CD4-positive, alpha-beta memory T cell (primary cell): ENCODE measurements at places on chromosomes 11 and 22.

GRCh38 chr11:133204158-133204557, 328.1 kb downstream of the OPCML start:
- DNase-seq, result no peak
- H3K36me3 ChIP-seq, result no peaks in the 10 kb centered on the region
- no peak overlapping the region for H3K27ac ChIP-seq
- H3K4me1 ChIP-seq, result no peaks in the 10 kb centered on the region

DNA sequence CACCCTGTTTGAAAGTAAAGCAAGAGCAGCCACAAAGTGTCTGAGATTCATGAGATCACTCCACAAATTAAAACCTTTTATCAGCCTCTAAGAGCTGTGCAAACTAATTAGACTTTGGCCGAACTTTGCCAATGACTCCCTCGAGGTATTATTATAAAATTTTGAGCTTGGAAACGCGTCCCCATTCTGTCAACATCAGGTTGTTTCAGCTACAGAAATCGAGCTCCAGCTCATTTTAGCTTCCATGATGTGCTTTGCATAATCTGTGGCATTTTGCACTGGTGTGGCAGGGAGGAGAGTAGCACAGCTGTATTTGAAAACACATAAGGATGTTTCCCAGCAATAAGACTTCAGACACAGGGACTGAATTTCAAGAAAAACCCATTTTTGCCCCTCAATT, 872.2 kb downstream of the NTM start:
- no peaks in the 10 kb centered on the region for H3K4me1 ChIP-seq
- H3K27me3 ChIP-seq, result no peaks in the 10 kb centered on the region
- H3K4me3 ChIP-seq, result no peak overlapping the region

DNA sequence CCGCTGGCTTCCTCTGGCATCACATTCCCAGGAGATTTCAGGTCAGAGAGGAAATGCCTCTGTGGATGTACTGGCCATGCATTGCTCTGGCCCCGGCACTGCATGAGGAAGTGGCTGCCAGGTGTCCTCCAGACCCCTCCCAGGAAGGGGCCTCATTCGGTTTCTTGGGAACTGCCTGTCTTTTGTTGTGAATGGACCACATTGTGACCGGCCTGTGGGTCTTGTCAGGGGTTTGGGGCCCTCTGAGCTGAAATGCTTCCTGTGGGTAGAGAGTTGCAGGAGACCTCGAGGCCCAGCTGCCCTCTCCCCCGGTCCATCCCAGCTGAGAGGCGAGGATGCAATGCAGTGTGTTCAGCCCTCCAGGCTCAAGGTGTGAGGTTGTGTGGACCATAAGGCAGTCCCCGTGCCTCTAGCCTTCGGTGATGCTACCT, 18.8 kb upstream of the ST3GAL4 start:
- H3K27ac ChIP-seq, result no peak overlapping the region
- H3K27me3 ChIP-seq, result no peaks in the 10 kb centered on the region
- peaks cover 54% of the 10 kb centered on the region for H3K36me3 ChIP-seq
- no peak for DNase-seq
- H3K4me3 ChIP-seq, result no peak overlapping the region

DNA sequence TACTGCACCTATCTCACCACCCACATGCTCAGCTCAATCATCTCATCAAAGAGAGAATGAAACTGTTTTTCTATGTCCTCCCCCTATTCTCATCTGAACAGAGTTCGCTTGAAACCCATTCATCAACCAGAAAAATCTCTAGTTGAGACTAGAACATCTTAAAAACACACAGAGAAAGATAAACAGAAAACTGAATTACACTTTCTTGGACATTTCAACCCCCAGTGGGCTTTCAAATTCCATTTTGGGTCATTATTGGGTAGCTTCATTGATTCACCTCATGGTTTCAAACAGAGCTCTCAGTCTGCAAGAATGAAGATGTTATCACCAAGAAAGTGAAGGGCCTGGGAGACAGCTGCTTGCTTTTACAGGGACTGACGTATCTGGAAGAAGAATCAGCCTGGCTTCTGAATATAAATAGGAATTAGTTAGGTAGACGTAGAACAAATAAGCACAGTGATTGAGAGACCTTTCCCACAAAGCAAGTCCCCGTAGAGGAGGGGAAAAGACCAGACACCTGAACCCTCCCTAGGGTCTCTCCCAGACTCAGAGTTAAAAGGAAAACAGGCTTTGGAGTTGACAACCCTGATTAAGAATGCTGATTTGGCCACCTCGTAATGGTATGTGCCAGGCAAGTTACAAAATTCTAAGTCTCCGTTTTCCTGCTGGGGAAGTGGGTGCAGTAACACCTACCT, 155.7 kb downstream of the BBOX1 start:
- DNase-seq, result no peak
- H3K27me3 ChIP-seq, result no peaks in the 10 kb centered on the region
- no peaks in the 10 kb centered on the region for H3K4me1 ChIP-seq
- no peak overlapping the region for H3K27ac ChIP-seq

- DNase-seq, result no peak
- H3K36me3 ChIP-seq, result peaks cover 40% of the 10 kb centered on the region
- no peak overlapping the region for H3K27ac ChIP-seq
- no peaks in the 10 kb centered on the region for H3K27me3 ChIP-seq
- no peak overlapping the region for H3K4me3 ChIP-seq
- no peaks in the 10 kb centered on the region for H3K4me1 ChIP-seq
These were observed 14.2 kb downstream of the MOB2 start for GRCh38 chr11:1472180-1473005.

DNA sequence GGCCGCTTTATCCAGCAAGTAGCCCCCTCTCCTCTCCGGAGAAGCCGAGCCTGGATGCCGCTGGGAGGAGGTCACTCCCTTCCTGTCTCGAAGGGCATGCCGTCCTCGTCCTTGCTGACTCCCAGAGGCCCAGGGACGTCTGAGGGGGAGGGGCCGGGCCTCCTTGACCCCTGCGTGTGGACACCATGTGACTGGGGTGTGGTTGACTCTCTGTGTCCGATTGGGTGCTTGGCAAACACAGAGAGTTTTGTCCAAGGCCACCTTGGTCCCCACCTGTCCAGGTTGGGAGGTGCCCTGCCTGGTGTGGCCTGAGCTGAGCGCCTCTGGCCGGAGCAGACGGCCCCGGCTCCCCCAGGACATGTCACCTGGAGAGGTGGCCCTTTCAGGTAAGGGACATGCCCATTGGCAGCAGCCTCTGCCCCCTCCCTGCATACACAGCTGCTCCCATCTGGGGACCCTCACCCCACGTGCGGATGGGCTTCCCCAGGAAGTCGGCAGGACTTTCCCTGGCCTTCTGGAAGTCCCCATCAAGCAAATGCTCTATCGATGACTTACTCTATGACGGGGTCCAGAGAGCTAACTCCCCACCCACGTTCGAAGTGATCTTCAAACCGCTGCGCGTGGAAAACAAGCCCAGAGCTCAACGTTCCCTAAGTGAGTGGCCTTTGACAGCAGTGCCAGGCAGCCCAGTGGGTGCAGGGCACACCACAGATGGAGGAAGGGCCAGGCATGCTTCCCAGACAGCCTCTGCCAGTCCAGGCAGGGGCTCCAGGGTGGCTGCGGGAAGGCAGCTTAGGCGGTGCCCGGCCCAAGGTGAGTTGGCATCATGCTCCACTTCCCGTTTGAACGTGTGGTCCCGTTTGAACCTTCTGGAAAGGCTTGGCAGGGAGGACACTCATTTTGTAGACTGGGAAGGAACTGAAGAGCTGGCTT, at the start of gene SMIM38:
SMIM38 (plus strand) TSS at position 634 of the 933 bp plus-strand sequence. CDS start 1,912 bp downstream, outside the sequence.
- no peak within 1 kb of the TSS for H3K27ac ChIP-seq
- no peaks in the 10 kb centered on the region for H3K36me3 ChIP-seq
- no peak for DNase-seq
- no peaks in the 10 kb centered on the region for H3K4me1 ChIP-seq
- no peaks in the 10 kb centered on the region for H3K27me3 ChIP-seq

DNA sequence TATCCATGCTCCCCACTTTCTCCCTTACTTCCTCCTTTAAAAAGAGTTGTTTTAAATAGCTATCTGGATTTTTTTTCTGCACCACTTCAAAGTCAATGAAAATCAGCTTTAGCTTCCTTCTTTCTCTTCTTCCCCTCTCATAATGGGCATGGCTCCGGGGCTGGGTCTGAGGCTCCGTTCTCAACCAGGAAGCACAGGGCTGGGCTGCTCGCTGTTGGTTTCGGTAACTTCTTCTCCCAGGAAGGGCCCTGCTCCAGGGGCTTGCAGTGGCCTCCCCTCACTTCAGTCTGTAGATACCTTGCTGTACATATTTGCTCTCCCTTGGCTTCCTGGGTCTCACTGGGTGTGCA, 23.8 kb downstream of the MICAL2 start:
- H3K4me1 ChIP-seq, result peaks cover 13% of the 10 kb centered on the region
- no peak overlapping the region for H3K27ac ChIP-seq
- no peak for DNase-seq
- no peak overlapping the region for H3K4me3 ChIP-seq
- no peaks in the 10 kb centered on the region for H3K27me3 ChIP-seq
- no peaks in the 10 kb centered on the region for H3K36me3 ChIP-seq

GRCh38 chr11:17927041-17927440, 85.8 kb downstream of the SERGEF start:
- no peak overlapping the region for H3K27ac ChIP-seq
- H3K4me1 ChIP-seq, result no peaks in the 10 kb centered on the region
- DNase-seq, result no peak
- H3K4me3 ChIP-seq, result no peak overlapping the region
- no peaks in the 10 kb centered on the region for H3K27me3 ChIP-seq

- peak; percentile 27 for DNase-seq
- no peaks in the 10 kb centered on the region for H3K27me3 ChIP-seq
- no peaks in the 10 kb centered on the region for H3K36me3 ChIP-seq
- no peak overlapping the region for H3K4me3 ChIP-seq
These were observed 16.3 kb downstream of the SMCO4 start for GRCh38 chr11:93526641-93527583.

- DNase-seq, result no peak
- H3K27ac ChIP-seq, result no peak overlapping the region
- no peaks in the 10 kb centered on the region for H3K4me1 ChIP-seq
- no peaks in the 10 kb centered on the region for H3K36me3 ChIP-seq
These were observed 19.5 kb upstream of the NTM start for GRCh38 chr11:131350872-131351271.

DNA sequence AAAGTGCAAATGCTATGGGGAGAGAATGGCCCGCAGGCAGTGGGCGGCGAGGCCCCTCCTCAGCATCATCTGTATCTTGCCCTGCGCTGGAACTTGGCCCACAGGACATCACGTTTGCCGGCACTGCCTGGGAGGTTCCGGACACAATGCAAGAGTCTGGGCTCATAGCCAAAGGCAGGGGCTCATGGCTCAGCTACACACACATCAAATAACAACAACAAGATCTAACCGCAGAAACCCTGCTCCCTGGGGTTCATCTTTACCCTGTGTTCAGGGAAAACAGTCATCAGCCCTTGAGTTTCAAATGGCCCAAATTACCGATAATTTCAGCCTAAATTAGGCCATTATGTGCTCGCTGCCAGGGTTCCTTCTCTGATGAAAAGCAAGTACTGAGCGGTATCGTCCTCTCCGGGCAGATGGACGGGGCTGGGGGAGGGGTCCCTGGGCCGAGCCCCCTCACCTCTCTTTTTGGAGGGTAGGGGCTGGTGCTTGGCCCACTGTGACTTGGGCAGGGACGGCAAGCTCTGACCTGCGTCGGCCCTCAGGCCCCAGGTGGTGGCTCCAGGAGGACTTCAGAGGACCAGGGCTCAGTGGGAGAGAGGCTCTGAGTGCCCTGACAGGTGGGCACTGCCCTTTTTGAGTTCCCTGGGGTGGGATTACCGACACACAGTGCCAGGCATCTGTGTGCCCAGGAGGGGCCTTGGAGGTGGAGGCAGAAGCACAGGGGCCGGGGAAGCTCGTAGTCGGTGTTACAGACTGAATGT, 25.0 kb upstream of the GAL start:
- H3K27me3 ChIP-seq, result no peaks in the 10 kb centered on the region
- no peak for DNase-seq
- H3K4me1 ChIP-seq, result no peaks in the 10 kb centered on the region
- H3K36me3 ChIP-seq, result no peaks in the 10 kb centered on the region
- H3K4me3 ChIP-seq, result no peak overlapping the region

DNA sequence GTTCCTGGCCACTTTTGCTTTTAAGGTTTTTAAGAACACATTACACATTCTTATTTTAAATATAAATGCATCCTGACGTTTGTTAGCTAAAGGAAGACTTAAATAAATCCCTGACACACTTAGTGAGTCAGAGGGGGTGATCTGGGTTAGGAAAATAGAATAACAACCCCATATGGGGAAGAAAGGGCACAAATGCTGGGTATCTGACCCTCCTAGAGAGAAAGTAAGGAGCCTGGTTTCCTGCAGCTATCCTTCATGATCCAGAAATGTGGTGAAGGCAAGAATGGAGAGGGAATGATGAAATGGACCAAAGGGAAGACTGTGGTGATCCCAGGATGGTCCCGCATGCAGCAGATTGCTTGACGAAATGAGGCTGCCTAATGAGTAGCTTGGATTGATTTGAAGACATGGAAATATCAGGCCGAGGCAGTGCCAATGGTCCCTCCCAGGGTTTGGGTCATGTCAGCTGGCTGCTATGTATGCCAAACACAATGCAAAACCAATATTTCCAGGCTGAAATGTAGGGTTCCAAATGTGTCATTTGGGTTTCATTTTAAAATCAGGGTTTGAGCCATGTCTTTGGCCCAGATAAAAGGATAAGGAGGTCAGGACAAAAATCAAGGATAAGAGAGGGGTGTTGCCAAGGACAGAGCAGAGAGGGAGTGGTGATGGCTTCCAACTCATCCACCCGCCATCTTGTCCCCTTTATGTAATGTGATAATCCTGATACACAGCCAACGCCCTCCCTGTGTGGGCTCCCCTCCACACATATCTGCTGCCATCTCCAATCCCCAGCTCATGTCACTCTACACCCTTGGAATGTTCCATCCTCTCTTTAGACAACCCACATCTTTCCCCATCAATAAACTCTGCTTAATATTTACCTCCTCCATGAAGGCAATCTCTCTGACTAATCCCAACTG, 135.1 kb upstream of the PITPNB start:
- H3K4me1 ChIP-seq, result no peaks in the 10 kb centered on the region
- no peaks in the 10 kb centered on the region for H3K27me3 ChIP-seq
- H3K36me3 ChIP-seq, result no peaks in the 10 kb centered on the region
- no peak overlapping the region for H3K4me3 ChIP-seq
- no peak overlapping the region for H3K27ac ChIP-seq
- DNase-seq, result no peak

- H3K27me3 ChIP-seq, result no peaks in the 10 kb centered on the region
- no peaks in the 10 kb centered on the region for H3K4me1 ChIP-seq
- DNase-seq, result no peak
- no peak overlapping the region for H3K27ac ChIP-seq
These were observed 1219.6 kb downstream of the BRD1 start for GRCh38 chr22:48607901-48608662.

DNA sequence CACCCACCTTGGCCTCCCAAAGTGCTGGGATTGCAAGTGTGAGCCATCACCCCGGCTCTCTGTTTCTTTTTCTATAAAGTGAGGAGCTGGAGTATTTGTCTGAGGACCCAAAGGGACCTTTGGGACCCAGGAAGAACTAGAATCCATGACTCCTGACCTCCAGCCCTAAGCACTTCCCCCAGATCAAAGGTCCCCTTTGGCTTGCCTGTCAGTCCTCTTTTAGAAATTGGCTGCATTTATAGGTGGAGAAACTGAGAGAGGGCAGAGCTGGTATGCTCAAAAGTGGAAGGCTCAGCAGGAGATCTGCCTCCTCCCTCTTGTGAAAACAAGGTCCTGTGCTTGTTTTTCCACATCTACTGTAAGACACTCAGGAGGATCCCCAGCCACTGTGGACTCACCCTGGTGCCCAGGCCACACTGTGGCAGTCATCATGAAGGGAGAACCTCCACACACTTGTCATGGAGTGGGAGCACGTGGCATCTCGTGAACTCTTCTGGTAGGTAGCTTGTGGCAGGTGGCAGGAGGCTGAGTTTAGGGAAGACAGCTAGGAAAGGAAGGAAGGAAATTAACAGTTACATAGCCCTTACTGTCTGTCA, 12.4 kb upstream of the PLEKHA7 start:
- DNase-seq, result no peak
- no peak overlapping the region for H3K4me3 ChIP-seq

- DNase-seq, result no peak
- no peaks in the 10 kb centered on the region for H3K36me3 ChIP-seq
- H3K4me3 ChIP-seq, result no peak overlapping the region
These were observed 129.0 kb downstream of the NECTIN1 start for GRCh38 chr11:119599864-119600541.
